ENCODE measurements at places on chromosomes 7 and 10.

- no peak for DNase-seq
Measured at GRCh38 chr10:72311667-72312066, 37.9 kb downstream of the DDIT4 start.

DNA sequence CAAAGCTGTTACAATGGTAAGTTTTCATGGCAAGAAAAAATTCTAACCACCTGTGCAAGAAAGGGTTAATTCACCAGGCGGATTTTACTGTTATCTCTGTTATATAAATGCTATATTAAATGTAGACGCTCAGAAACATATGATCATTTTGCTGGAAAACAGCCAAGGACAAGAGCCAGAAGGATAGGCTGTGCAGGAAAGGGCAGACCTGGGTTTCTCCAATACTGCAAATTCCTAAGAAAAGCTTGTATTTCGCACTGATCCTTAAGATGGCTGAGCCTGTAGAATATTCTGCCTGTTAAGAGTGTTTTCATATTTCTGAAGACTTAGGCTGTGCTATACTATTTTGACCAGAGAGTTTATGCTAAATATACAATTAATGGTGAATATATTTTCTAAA, 564.1 kb upstream of the KCND2 start:
- DNase-seq = no peak

DNA sequence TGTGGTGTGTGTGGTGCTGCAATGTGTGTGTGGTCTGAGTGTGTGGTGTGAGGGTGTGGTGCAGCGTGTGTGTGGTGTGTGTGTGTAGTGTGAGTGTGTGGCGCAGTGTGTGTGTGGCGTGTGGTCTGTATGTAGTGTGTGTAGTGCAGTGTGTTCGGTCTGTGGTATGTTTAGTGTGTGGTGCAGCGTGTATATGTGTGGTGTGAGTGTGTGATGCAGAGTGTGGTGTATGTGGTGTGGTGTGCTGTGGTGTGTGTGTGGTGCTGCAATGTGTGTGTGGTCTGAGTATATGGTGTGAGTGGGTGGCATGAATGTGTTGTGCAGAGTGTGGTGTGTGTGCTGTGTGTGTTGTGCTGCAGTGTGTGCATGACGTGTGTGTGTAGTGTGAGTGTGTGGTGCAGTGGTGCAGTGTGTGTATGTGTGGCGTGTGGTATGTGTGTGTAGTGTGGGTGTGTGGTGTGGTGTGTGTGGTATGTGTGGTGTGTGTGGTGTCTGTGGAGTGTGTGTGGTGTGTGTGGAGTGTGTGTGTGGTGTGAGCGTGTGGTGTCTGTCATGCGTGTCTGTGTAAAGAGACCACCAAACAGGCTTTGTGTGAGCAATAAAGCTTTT, 31.0 kb upstream of the PODXL start:
- no peak for DNase-seq

DNA sequence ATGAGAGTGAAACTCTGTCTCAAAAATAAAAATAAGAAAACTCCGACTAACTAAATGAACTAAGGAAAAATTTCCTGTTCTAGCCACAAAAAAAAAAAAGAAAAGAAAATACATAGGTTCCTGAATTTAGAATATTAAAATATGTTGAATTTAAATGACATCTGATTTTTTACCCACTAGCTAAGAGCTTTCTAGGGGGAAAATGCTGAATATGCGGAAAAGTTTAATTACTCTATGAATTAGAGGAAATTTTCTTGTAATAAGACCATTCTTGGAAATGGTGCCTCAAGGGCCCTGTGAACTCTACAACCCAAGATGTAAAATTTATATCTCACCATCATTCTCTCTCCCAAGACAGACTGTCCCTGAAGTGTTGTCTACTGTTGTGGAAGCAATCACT, 165.0 kb upstream of the CALN1 start:
- DNase-seq = no peak

DNA sequence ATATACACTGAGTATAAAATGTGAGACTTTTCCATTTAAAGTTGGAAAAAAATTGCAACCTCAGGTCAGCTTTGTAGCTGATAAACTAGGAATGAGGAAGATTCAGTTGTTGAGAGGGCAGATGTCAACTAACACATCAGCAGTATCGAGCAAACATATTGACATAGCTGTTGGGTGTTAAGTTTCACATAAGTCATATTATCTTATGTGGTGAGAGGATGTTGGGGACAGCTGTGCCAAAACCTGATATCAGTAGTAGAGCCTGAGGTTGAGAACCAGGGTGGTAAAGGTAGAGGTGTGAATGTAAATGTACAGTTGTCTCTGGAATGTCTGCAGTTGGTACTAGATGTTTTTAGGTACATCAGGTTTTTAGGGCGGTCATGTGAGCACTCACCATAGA, 5.0 kb downstream of the ZRANB1 start:
- DNase-seq = no peak

All from activated effector memory CD4-positive, alpha-beta T cell treated with anti-CD3 and anti-CD28 coated beads, Interleukin-2, amount 50 U/mL, for 16 hours (primary cell).